Kidney tubule cell (primary cell): ENCODE measurements at places on chromosomes 5 and 9.

- no peak for DNase-seq
Observed at GRCh38 chr5:151820903-151821302, 49.1 kb downstream of the G3BP1 start.

GRCh38 chr5:168311061-168311566 is 19.7 kb downstream of the WWC1 start:
- peak; percentile 79 for DNase-seq

GRCh38 chr9:107431461-107431860 is 58.1 kb downstream of the KLF4 start:
- no peak for DNase-seq

GRCh38 chr5:14379739-14380497 is 201.7 kb upstream of the OTULINL start:
- DNase-seq: no peak

DNA sequence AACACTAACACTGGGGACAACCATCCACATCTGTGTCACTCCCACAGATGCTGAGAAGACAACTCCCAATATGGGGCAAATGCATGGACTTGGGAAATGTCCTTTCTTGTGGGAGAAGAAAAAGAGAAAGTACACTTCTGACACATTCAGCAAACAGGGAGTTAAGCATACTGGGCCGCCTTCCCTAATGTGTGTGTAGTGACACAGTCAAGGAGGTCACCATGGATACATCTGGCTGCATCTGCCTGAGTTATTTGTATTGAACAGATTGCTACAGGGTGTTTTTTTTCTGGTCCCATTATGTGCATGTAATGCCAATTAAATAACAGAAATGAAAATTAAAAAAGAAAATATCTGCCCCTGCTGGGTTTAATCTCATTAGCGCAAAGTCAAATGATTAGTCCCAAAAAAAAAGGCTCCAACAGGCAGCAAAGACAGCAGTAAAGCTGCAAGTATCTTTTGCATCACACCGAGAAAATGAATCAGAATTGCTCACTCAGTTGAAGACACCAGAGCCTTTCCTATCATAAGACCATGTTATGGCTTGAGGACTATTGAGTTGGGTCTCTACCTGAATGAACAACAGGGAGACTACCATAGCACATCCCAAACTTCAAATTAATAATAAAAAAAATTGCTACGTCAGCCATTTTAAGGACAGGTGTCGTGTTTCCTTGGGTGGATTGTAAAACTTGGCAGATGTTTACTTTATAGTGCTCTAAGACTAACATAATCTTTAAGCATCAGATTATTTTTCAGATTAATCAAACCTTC is 395.9 kb downstream of the DTWD2 start:
- DNase-seq: no peak

DNA sequence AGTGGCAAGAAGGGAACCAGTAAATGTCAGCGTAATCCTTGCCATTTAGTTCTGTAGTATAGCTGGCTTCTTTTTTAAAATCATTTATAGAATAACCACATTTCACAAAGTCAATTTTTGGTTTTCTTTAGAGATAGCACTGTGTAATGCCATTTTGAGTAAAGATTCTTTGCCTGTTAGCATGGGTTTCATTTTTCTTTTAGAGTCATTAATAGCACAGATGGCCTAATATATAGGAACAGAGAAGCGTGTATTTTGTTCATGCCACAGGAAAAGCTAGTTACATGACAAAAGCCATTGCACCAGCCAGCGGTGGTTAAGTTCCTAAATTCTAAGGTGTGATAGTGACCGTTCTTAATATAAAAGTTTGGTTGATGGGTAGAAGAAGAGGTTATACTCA is 1363.9 kb downstream of the MAT2B start:
- no peak for DNase-seq

DNA sequence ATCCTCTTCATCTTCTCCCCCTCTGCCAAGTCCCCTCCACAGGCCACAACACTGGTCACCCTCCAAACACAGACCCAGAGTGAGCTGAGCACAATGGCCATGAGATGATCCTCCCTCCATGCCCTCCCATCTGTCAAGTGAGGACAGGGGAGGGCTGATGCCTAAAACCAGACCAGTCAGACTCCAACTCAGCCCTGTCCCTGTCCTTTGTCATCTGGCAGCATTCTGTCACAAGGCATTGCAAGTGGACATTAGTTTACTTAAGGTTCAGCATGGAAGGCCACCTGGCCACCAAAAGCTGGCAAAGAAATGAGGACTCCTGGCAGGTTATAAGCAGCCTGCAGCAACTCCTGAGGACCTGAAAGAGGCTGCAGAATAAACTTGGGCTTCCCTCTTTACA is 136.2 kb upstream of the SLC30A5 start:
- no peak for DNase-seq
